A549 treated with CpdA at 1 μM for 4 hours (cell line): ENCODE measurements at places on chromosomes 2 and 18. TPM values are rescaled to one million over a fixed set of nuclear protein-coding genes. Genes with fewer than 3 reads are reported as not detected.

Gene PARD6G
- total RNA-seq: 2.1 to 3.7 TPM (median 3.0 TPM) in 5 replicates

Gene SPR
- 90.7 to 157 TPM (median 144 TPM) in 5 replicates for total RNA-seq

Gene EGR4
- 0.16 to 0.30 TPM (median 0.27 TPM) in 5 replicates for total RNA-seq

Gene IL1B
- total RNA-seq: 0.09 to 0.40 TPM (median 0.24 TPM) in 5 replicates

Gene ANKRD39
- 20.7 to 24.8 TPM (median 22.8 TPM) in 5 replicates for total RNA-seq

Gene DYNC1I2
- 63.8 to 84.4 TPM (median 68.9 TPM) in 5 replicates for total RNA-seq

Gene VWC2L
- not detected in 5 replicates for total RNA-seq

Gene FHOD3
- total RNA-seq: 1.9 to 3.2 TPM (median 2.6 TPM) in 5 replicates

Gene ASAP2
- total RNA-seq: 27.8 to 37.4 TPM (median 34.4 TPM) in 5 replicates

Gene TEX44
- not detected in 5 replicates for total RNA-seq

Gene SCN7A
- not detected in 5 replicates for total RNA-seq

Gene ACTG2
- 0.14 to 0.45 TPM (median 0.22 TPM) in 5 replicates for total RNA-seq

Gene TCF7L1
- 5.9 to 9.0 TPM (median 7.8 TPM) in 5 replicates for total RNA-seq

Gene RAPGEF4
- total RNA-seq: 0.14 to 0.31 TPM (median 0.15 TPM) in 5 replicates

Gene DAPL1
- total RNA-seq: not detected in 5 replicates

Gene SP5
- 0.03 TPM in 1 of 5 replicates, not detected in the others for total RNA-seq

Gene ANKRD30BL
- total RNA-seq: not detected in 5 replicates

Gene PDIA6
- total RNA-seq: 343 to 391 TPM (median 381 TPM) in 5 replicates

Gene SCG2
- 0.86 to 1.4 TPM (median 1.2 TPM) in 5 replicates for total RNA-seq

Gene CIB4
- total RNA-seq: 0.35 TPM in 1 of 5 replicates, not detected in the others

Gene TCF23
- not detected in 5 replicates for total RNA-seq

Gene MOGAT1
- total RNA-seq: not detected in 5 replicates

Gene CHRND
- not detected in 5 replicates for total RNA-seq

Gene RFX8
- not detected in 5 replicates for total RNA-seq

Gene CCDC85A
- 0.05 to 0.12 TPM (median 0.10 TPM) in 5 replicates for total RNA-seq

Gene FLACC1
- 0.10 to 0.58 TPM (median 0.20 TPM) in 3 of 5 replicates, not detected in the others for total RNA-seq
